ENCODE measurements at places on chromosomes 2 and 18. TPM values are rescaled to one million over a fixed set of nuclear protein-coding genes. Genes with fewer than 3 reads are reported as not detected.

GRCh38 chr2:114034742-114035141 is 144.9 kb downstream of the ACTR3 start:
- no peak for DNase-seq

DNA sequence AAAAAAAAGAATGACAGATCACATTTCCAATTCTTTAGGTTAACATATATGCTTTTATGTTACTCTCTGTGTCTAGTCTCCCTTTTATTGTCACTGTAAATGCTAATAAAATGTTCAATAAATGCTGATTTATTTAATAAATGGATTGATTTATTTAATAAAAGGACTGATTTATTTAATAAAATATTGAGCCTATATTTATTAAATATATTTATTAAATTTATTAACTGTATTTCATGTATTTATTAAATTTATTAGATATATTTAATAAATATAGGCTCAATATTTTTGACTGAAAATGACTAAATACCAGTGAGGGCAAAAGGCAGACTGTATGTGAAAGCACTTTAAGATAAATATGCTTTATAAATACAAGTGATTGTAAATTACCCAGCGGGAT is 142.6 kb downstream of the SH3BP4 start:
- DNase-seq = no peak

GRCh38 chr2:219350710-219351221 is 18.2 kb upstream of the RESP18 start:
- no peak for DNase-seq

The SCYGR4 gene
- total RNA-seq = not detected

GRCh38 chr2:197090742-197091367 is 164.3 kb upstream of the PGAP1 start:
- no peak for DNase-seq

- no peak for DNase-seq
Observed at GRCh38 chr2:69436596-69436937, 668 bp downstream of the NFU1 start.

- no peak for DNase-seq
Observed at GRCh38 chr2:182018218-182018617, 32.6 kb downstream of the PPP1R1C start.

The INSIG2 gene
- total RNA-seq = 14.0 TPM

DNA sequence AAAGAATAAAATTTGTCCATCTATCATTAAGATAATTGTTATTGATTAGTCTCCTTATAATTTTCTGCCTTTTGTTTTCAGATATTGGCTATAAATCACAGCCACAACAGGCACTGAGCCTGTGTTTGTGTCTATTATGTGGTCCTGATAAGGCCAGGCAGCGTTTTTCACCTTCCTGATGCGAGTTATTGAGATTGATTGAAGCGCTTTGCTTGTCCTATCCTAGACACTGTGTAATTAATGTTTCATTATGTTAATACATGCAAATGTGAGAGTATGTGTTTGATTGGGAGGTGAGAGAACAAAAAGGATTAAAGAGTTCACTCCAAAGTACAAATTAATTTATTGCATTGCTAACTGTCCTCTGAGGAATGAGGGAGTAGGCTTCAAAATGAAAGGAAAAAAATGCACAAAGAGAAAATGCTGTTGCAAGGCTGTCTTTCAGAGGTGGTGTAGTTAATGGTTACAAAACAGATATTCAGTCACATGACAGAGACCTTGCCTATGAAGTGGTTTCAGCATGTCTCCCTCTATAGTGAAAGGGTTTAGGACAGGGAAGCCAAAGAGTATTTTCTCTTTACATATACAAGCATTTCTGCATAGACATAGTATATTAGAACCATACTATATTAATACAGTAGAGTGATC is 391.1 kb downstream of the DCC start:
- DNase-seq = no peak

DNA sequence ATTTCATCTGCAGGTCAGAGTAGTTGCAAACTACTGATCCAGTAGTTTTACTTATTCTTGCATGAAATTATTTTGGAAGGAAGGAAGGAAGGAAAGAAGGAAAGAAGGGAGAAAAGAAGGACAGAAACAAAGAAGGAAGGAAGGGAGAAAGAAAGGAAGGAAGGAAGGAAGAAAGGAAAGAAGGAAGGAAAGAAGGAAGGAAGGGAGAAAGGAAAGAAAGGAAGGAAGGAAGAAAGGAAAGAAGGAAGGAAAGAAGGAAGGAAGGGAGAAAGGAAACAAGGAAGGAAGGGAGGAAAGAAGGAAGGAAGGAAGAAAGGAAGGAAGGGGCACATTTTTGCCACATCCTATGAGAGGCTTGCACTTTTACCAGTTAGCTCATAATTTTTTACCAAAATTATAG is 186.2 kb downstream of the LRRTM4 start:
- DNase-seq = no peak

DNA sequence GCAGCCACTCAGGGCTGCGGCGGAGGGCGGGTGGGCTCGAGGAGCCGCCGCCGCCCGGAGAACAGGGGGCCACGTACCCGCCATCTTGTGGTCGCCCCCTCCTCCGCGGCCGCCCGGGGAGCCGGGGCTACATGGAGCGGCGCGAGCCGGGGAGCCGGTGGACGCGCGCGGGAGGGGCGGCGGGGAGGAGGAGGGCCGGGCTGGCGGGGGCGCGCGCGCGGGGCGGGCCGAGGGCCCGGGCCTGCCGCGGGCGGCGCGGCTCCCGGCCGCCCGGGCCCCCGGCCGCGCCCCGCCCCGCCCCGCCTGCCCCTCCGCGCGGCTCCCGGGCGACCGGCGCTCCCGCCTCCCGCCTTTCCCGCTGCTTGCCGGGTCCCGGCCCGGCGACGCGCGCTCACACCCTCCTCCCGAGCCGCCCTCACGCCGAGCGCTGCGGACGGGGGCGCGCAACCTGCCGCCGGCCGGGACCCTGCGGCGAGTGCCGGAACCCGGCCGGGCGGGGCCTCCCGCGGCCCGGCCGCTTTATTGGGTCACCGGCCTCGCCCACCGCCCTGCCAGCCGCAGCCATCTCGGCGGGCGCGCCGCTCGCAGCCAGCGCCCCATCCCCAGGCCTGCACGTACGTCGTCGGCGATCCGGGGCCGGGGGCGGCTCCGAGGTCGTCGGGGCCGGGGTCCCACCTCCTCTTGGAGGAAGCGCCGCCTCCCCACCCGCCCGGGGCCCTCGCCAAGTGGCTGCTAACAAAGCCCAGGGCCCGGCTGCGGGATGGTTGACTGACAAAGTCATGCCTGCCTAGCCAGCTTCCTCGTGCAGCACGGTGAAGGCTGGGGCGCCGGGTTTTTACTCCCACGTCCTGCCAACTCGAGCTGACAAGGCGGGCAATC is at the start of gene PPP4R1:
TSS of gene PPP4R1 (minus strand) at position 159 of the 879 bp plus-strand sequence. CDS start at position 84, 75 bp downstream.
- DNase-seq = peak; percentile 92

The PFN4 gene
- 1.0 TPM for total RNA-seq

GRCh38 chr2:130355578-130356431 is at the start of gene PTPN18:
PTPN18 (plus strand) TSS chr2:130356056; CDS start chr2:130356108, 52 bp downstream.
- peak; percentile 96 for DNase-seq

DNA sequence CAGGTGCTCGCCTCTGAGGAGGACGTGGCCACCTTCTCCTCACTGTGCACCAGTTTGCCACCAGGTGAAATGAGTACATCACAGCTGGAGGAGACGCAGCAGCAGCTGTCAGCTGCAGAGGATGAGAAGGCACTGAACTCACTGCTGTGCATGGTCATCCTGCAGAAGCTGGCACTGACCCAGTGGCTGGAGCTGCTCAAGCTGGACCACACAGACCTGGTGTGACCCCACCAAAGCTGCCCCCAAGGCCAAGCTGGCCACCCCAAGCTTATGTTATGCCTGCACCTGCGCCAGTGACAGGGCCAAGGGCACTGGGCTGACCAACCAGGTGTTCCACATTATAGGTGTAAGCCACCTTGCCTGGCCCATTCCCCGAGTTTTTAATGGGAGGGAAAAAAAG is 19.3 kb downstream of the CLK1 start:
- no peak for DNase-seq

The RNU2-63P gene
- total RNA-seq = not detected

The XDH gene
- not detected for total RNA-seq

- no peak for DNase-seq
Observed at GRCh38 chr18:6221602-6222014, 193.1 kb downstream of the L3MBTL4 start.

- no peak for DNase-seq
Observed at GRCh38 chr2:102486941-102487702, 14.1 kb downstream of the SLC9A4 start.

The FAP gene
- 10.4 TPM for total RNA-seq

The LCT gene
- not detected for total RNA-seq

GRCh38 chr2:159138642-159139182 is 147.8 kb downstream of the WDSUB1 start:
- DNase-seq = no peak

GRCh38 chr2:40367652-40368051 is 84.2 kb downstream of the SLC8A1 start:
- DNase-seq = no peak

GRCh38 chr2:102112692-102113665 is 29.6 kb upstream of the IL1R1 start:
- DNase-seq = no peak

The PARD6G gene
- 1.3 TPM for total RNA-seq

The SAG gene
- not detected for total RNA-seq

GRCh38 chr2:29816651-29817050 is 104.7 kb downstream of the ALK start:
- DNase-seq = no peak

The DDX1 gene
- 112 TPM for total RNA-seq

DNA sequence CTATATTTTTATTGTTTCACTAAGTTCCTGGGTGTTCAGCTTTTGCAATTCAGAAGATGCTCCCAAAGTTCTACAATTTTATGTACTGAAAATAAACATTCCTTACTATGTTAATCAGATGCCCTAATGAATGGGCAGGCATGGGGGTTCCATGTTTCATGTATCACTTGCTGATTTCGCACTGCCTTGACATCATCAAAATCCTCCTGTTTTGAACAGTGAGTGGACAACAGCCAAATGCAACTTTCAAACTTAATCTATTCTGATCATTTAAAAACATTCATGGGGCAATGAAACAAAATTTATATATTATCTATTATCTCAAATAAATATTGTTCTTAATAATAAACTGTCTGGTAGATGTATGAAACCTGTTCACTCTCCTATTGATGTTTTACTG is 43.2 kb downstream of the ZEB2 start:
- DNase-seq = no peak

The MC5R gene
- total RNA-seq = not detected

DNA sequence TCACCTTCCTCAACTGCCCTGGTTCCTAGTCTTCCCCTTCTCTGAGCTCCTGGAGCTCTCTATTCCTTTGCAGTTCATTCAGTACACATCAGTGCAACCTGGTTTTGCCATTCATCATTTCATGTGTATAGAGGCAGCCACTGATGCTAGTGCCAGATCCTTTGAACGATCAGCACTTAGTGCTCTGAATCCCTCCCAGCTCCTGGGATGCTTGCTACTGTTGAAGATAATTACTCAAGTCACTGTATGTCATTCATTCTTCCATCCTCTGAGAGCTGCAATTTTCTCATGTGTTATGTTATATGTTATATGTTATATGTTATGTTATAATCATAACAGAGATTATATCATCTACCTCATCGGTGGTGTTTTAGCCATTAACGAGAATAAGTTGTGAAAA is 98.5 kb upstream of the UXS1 start:
- DNase-seq = peak; percentile 9

The TUBA4A gene
- 164 TPM for total RNA-seq

- no peak for DNase-seq
Observed at GRCh38 chr18:23669804-23670405, 7.2 kb upstream of the ANKRD29 start.

GRCh38 chr2:30208453-30208852 is 22.9 kb upstream of the LBH start:
- no peak for DNase-seq

- no peak for DNase-seq
Observed at GRCh38 chr2:149364839-149365238, 34.5 kb downstream of the LYPD6 start.

- peak; percentile 70 for DNase-seq
Observed at GRCh38 chr2:134482766-134483340, 229.0 kb downstream of the MGAT5 start.

The HNRNPLL gene
- 25.1 TPM for total RNA-seq

The EPB41L3 gene
- 14.0 TPM for total RNA-seq

All from cardiac septum (tissue), 1 donor.